ENCODE measurements at places on chromosomes 12 and 14. TPM values are rescaled to one million over a fixed set of nuclear protein-coding genes. Genes with fewer than 3 reads are reported as not detected.

The TAS2R19 gene
- 11.7 TPM for total RNA-seq

The KRT72 gene
- 0.43 TPM for total RNA-seq

GRCh38 chr14:57205938-57206337 lies 62.8 kb downstream of the EXOC5 start:
- H3K27ac ChIP-seq = peak overlapping the region; percentile 53
- peaks cover 9% of the 10 kb centered on the region for H3K36me3 ChIP-seq
- no peaks in the 10 kb centered on the region for H3K4me1 ChIP-seq
- no peaks in the 10 kb centered on the region for H3K27me3 ChIP-seq
- no peak for DNase-seq

GRCh38 chr12:99769396-99769980 lies 121.9 kb downstream of the GARIN6 start:
- no peak for DNase-seq
- H3K4me3 ChIP-seq = no peak overlapping the region
- H3K27ac ChIP-seq = no peak overlapping the region
- H3K4me1 ChIP-seq = no peaks in the 10 kb centered on the region
- no peaks in the 10 kb centered on the region for H3K27me3 ChIP-seq

The MLH3 gene
- total RNA-seq = 40.2 TPM

DNA sequence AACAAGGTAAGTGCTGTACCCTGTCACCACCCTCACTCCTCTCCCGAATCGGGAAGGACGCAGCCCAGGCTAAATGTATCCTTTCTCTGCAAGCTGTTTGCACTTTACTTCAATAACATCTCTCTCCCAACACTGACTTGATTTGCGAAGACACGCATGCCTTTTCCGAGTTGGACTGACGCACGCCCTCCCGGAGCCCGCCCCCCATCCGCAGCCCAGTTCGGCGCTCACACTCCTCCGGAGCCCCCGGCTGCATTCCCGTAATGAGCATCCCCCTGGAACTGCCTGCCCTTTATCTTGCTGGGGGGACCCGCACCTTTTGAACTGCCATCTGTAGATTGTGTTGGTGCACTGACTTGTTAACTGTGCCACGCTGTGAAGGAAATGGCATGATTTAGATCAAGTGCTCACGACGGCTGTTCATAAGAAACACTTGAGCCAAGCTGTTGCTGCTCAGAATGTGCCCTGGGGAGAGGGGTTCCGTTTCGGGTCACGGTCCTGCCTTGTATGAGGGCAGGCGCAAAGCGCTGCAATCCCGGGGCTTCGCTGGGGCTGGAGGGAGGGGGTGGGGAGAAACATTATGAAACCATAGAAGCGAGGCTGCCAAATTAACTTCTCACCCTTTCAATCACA lies 176.6 kb upstream of the CDKN3 start:
- DNase-seq = no peak
- peaks cover 43% of the 10 kb centered on the region for H3K27me3 ChIP-seq
- H3K4me3 ChIP-seq = no peak overlapping the region
- H3K27ac ChIP-seq = no peak overlapping the region
- H3K4me1 ChIP-seq = peaks cover 3% of the 10 kb centered on the region

DNA sequence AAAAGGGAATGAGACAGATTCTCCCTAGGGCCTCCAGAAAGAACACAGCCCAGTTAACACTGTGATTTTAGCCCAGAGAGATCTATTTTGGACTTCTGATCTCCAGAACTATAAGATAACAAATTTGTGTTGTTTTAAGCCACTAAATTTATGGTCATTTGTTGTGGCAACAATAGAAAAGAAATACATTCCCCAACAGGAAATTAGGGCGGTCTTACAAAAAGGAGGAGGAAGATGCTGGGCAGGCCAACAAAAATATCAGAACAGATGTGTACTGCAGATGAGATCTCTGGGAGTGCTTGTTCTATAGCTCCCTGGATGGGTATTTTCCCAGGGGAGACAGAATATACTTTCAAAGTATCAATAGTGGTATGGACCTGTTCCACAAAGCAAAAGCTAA lies 32.0 kb upstream of the SOCS2 start:
- no peaks in the 10 kb centered on the region for H3K27me3 ChIP-seq
- no peak for DNase-seq
- H3K27ac ChIP-seq = peak overlapping the region; percentile 28
- no peaks in the 10 kb centered on the region for H3K36me3 ChIP-seq

GRCh38 chr14:101687756-101688546 lies 73.6 kb upstream of the PPP2R5C start:
- H3K27me3 ChIP-seq = peaks cover 5% of the 10 kb centered on the region
- no peak overlapping the region for H3K4me3 ChIP-seq
- no peaks in the 10 kb centered on the region for H3K4me1 ChIP-seq
- no peaks in the 10 kb centered on the region for H3K36me3 ChIP-seq
- no peak overlapping the region for H3K27ac ChIP-seq

Data from natural killer cell treated with Interleukin-12 subunit alpha and Interleukin-12 subunit beta and Interleukin-15 and Interleukin-18, amount 100 ng/mL, for 72 hours (primary cell).